Activated naive CD8-positive, alpha-beta T cell treated with anti-CD3 and anti-CD28 coated beads, Interleukin-2, amount 50 U/mL, for 24 hours (primary cell): ENCODE measurements at places on chromosomes 4 and X.

GRCh38 chr4:18020145-18020670 lies 1.3 kb downstream of the LCORL start:
- peaks cover 18% of the 10 kb centered on the region for H3K27me3 ChIP-seq
- peak; percentile 19 for DNase-seq
- H3K27ac ChIP-seq, result peak overlapping the region; percentile 87
- H3K36me3 ChIP-seq, result peaks cover 2% of the 10 kb centered on the region

DNA sequence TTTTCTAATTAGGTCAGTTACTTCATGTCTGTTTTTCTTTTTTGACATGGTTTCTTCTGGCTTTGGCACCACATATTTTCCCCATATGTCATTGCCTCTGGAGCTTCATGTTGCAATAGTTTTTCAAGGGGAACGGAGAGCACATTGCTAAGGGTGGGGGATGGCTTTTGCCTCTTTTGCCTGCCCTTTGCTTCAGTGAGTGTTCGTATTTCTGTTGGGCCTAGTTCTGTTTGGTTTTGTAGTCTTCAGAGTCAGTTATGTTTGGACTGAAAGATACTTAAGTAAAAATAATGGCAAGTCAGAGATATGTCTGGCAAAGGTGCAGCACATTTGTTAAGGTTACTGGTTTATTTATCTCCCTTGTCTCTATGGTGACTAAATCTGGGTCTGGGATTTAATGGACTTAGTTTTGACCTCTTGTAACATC lies 29.1 kb downstream of the FHL1 start:
- no peak overlapping the region for H3K27ac ChIP-seq
- H3K27me3 ChIP-seq, result no peaks in the 10 kb centered on the region
- H3K4me1 ChIP-seq, result no peaks in the 10 kb centered on the region
- no peaks in the 10 kb centered on the region for H3K36me3 ChIP-seq

GRCh38 chrX:10103023-10103422 lies 53.8 kb upstream of the CLCN4 start:
- H3K4me1 ChIP-seq, result peaks cover 63% of the 10 kb centered on the region
- peaks cover 2% of the 10 kb centered on the region for H3K27me3 ChIP-seq
- DNase-seq, result no peak
- peaks cover 7% of the 10 kb centered on the region for H3K36me3 ChIP-seq

DNA sequence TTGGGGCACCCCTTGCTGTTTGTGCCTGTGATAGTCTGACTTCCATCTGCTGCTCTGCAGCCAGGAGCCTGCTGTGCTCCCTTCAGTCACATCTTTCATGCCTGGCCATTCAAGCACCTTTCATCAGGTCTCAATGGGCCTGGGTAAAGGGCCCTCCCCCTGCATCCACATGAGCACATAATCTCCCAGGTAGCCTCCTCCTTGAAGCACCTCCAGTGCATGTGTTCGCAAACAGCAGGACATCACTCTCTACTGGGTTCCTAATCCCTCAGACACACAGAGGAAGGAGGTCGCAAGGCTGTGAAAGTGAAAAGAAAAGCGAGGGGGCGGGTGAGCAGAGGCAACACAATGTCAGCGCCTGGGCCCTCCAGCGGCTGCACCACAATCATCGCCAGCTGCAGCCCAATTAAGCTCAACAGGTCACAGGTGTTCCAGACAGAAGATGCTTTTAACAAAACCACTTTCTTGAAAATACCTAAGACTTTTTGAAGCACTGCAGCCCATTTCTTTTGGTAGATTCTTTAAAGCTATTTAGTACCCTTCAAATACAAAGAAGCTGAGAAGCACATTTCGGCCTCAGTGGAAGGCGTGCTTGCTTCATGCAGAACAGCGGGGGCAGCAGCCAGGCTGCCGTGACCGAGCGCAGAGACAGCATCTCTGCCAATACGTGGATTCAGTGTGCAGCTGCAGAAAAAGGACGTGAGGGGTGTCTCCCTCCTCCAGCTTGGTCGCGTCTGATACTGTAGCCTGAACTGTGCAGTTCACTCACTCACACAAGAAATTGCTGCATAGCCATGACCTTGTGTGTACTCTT lies 92.2 kb upstream of the SPRY1 start:
- H3K4me1 ChIP-seq, result peaks cover 7% of the 10 kb centered on the region
- H3K4me3 ChIP-seq, result no peak overlapping the region
- H3K27ac ChIP-seq, result no peak overlapping the region
- peaks cover 16% of the 10 kb centered on the region for H3K36me3 ChIP-seq
- no peaks in the 10 kb centered on the region for H3K27me3 ChIP-seq

DNA sequence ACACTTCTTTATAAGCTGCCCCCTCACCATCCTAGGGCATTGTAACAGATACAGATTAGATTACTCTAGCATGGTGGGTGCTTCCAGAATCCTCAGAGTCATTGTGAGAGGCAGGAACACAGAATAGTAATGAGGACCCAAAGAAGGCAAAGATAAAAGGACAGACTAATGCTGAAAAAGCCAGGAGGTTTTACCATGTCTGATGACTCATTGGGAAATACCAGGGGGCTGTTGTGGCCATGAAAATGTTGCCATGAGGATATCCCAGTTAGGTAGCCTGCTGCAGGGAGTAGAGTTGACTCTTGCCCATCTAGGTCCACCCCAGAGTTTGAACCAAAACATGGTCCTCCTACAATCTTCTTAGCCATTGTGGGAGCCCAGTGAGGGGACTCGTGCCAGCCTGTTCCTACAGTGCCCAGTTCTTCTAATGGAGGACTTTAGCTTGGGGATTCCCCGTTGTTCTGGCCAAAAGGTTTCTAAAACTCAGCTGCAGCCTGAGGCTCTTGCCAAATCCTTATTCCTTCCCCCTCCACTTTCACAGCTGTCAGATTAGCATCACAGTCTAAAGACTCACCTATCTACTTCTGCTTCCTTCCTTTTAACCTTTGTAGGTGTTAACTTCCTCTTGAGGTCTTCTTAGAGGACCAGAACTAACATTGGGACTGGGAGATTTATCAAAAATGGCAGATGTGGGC lies 586.0 kb upstream of the AADAT start:
- H3K4me1 ChIP-seq, result no peaks in the 10 kb centered on the region
- no peaks in the 10 kb centered on the region for H3K27me3 ChIP-seq
- no peaks in the 10 kb centered on the region for H3K36me3 ChIP-seq
- DNase-seq, result no peak

- H3K36me3 ChIP-seq, result no peaks in the 10 kb centered on the region
- no peak for DNase-seq
- H3K4me3 ChIP-seq, result no peak overlapping the region
- H3K27ac ChIP-seq, result no peak overlapping the region
- no peaks in the 10 kb centered on the region for H3K27me3 ChIP-seq
Measured at GRCh38 chr4:174080361-174080760, 203.1 kb downstream of the FBXO8 start.

- no peaks in the 10 kb centered on the region for H3K36me3 ChIP-seq
- peaks cover 2% of the 10 kb centered on the region for H3K27me3 ChIP-seq
- no peak overlapping the region for H3K27ac ChIP-seq
- no peak for DNase-seq
- peaks cover 55% of the 10 kb centered on the region for H3K4me1 ChIP-seq
- no peak overlapping the region for H3K4me3 ChIP-seq
Measured at GRCh38 chr4:140134746-140135425, 19.1 kb downstream of the MAML3 start.

DNA sequence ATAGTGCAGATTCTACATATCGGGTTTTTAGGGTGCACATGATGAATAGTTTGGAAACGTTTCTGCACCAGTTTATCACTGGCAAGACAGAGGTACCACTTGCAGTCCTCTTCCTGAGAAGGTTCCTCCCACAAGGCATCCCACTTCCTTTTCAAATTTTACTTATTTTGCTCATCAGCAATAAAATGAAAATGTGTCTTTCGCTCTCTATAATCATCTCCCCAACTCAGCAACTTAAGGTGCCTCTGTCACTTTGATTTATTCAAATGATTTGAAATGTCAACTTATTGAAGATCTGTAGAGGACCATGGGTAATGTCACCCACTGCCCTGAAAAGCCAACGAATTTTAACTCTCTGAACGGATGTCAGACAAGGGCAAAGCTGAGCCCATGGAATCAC lies 53.2 kb downstream of the VGLL1 start:
- peaks cover 66% of the 10 kb centered on the region for H3K4me1 ChIP-seq
- no peak for DNase-seq
- peak overlapping the region; percentile 42 for H3K4me3 ChIP-seq
- H3K27ac ChIP-seq, result peak overlapping the region; percentile 89

- H3K36me3 ChIP-seq, result no peaks in the 10 kb centered on the region
- DNase-seq, result no peak
- H3K27me3 ChIP-seq, result no peaks in the 10 kb centered on the region
Measured at GRCh38 chr4:164021947-164022346, 527.5 kb downstream of the TMA16 start.

DNA sequence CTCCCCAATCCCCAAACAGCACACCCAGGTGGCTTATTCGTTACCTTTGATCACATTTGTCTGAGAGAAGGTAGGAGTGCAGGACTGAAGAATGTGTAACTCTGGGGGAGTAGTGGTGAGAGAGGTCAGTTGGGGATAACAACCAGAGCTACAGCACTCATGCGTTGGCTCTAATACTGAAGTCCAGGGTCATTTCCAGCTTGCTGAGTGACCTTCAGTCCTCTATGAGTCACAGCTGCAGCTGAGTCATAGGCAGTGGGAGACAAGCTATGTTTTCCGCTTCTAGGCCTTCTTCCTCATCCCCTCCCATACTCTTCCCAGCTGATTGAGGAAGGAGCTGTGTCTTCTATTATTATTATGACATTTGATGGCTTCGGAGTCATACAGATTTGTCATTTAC lies 31.6 kb upstream of the CT47C1 start:
- DNase-seq, result no peak
- no peak overlapping the region for H3K4me3 ChIP-seq
- H3K27me3 ChIP-seq, result no peaks in the 10 kb centered on the region
- H3K4me1 ChIP-seq, result no peaks in the 10 kb centered on the region
- no peak overlapping the region for H3K27ac ChIP-seq
- no peaks in the 10 kb centered on the region for H3K36me3 ChIP-seq

DNA sequence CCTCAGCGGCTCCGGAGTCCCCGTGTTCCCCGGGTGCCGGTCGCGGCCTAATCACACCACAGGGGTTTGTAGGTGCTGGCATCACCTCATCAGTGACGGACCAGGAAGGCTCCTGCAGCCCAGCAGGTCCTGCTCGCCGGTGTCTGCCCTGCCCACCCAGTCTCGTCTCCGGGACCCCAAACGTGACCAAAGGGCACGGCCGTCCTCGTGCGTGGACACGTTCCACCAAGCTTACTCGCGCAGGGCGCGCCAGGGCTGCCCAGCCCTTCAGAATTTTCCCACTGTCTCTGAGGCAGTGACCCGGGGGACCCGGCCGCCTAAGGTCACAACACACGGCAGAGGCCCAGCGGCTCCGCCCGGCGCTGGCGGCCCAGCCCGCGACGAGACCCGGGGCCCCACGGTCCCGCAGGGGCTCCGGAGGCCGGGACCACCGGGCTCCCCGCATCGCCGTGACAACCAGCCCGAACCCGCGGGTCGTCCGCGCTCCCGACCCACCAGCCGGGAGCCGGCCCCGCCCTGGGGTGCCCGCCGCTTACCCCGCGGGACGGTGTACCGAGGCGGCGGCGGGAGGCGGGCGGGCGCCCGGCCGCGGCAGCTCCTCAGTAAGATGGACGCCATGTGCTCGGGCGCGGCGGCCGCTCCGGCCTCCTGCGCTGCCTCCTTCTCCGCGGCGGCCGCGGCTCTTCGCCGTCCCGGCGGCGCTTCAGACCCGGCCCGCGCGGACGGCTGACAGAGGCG lies 454 bp downstream of the LETM1 start:
- peaks cover 41% of the 10 kb centered on the region for H3K4me1 ChIP-seq
- H3K4me3 ChIP-seq, result peak overlapping the region; percentile 85

DNA sequence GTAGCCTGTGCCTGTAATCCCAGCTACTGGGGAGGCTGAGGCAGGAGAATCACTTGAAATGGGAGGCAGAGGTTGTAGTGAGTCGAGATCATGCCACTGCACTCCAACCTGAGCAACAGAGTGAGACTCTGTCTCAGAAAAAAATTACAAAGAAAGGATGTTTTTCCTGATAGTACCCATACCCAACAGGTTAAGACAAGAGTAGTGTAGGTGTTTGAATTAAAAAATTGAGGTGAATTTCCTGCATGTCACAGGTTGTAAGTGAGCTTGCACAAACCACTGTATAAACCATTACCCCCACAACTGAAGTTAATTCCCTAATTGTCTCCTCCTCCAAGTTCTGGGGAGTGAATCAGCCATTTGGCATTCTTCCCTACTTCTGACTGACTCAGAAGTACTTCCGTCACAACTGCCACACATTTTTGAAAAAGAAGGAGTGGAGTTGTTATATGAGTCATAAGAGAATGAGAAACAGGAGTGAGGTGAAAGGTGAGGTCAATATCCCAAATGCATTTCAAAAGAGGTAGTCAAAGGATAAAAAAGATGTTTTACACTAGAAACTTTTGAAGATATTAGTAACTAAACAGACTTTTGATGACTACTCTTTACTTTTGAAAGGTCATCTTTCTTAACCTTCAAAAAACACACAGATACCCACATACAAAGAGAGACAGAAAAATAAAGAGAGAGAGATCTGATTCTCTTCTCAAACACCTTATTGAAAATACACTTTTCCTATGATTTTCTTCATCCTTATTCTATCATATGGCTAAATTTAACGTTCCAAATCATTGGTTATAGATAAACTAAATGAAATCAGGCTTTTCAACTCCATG lies 134.5 kb downstream of the BTC start:
- H3K27me3 ChIP-seq, result peaks cover 4% of the 10 kb centered on the region
- H3K36me3 ChIP-seq, result no peaks in the 10 kb centered on the region
- no peak for DNase-seq
- no peak overlapping the region for H3K27ac ChIP-seq
- H3K4me3 ChIP-seq, result no peak overlapping the region
- H3K4me1 ChIP-seq, result peaks cover 5% of the 10 kb centered on the region

GRCh38 chr4:72631296-72631695 lies 62.3 kb upstream of the ADAMTS3 start:
- H3K27me3 ChIP-seq, result no peaks in the 10 kb centered on the region
- H3K4me3 ChIP-seq, result no peak overlapping the region
- H3K4me1 ChIP-seq, result no peaks in the 10 kb centered on the region
- H3K27ac ChIP-seq, result no peak overlapping the region

DNA sequence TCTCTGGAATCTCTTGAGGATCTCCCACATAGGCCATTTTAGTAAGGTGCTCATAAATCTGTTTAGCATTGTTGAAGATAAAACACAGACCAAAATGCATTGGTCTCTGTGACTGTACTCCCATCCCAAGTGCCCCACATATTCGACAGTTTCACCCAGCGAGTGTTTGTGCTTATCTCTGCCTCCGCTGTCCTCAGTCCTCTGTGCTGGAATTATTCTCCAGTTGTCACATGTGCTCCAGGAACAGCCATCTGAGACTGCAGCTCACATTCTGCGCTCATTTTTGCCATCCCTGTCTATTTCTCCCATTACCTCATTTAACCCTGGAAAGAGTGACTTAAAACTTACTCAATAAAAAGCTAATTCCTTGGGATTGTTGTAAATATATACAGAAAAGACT lies 27.6 kb upstream of the DCHS2 start:
- H3K4me3 ChIP-seq, result no peak overlapping the region
- H3K4me1 ChIP-seq, result no peaks in the 10 kb centered on the region
- H3K27me3 ChIP-seq, result peaks cover 30% of the 10 kb centered on the region
- H3K36me3 ChIP-seq, result no peaks in the 10 kb centered on the region

GRCh38 chr4:81472281-81473182 lies 825 bp upstream of the RASGEF1B start:
- peak overlapping the region; percentile 86 for H3K27ac ChIP-seq
- peaks cover 50% of the 10 kb centered on the region for H3K4me1 ChIP-seq
- H3K27me3 ChIP-seq, result peaks cover 1% of the 10 kb centered on the region
- peak overlapping the region; percentile 79 for H3K4me3 ChIP-seq
- peaks cover 2% of the 10 kb centered on the region for H3K36me3 ChIP-seq
